ENCODE measurements at places on chromosomes 13 and 19.
A peak's percentile ranks its signal among the peaks of the same experiment; 100 is the strongest.

- no peak for DNase-seq
Measured at GRCh38 chr19:1914826-1915341, 9.7 kb downstream of the ADAT3 start.

GRCh38 chr19:18231775-18232174, 5.5 kb upstream of the PDE4C start:
- DNase-seq, result no peak

DNA sequence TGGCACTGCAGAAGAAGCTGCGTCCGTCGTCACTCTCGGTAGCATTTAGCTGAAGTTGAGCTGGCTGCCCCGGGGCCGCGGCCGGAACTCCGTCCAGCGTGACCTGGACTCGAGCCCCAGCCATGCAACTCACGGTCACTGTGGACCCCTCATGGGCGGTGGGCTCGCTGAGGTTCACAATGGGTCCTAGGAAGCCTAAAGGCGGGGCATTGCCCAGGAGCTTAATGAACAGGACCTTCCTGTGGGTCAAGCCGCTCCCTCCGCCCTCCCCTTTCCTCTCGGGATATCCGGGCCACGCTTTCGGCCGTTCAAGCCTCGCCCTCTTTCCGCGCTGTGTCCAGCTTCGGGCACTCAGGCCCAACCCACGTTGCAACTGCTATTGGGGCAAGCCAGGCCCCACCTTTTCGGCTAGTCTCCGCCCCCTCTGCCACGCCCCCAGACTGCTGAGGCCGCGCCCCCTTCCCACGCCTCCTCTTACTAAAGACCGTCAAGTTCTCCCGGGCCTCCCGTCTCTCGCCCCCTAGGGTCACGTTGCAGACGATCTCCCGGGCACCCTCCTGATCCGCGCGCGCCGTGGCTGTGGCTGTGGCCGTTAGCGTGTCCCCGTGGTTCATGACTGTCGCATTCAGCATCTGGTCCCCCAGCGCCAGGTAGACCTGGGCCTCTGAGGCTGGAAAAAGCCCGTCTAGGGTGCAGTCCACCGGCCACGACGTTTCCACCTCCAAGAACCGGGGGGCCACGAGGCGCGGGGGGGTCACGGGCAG, 1.4 kb upstream of the RAVER1 start:
- peak; percentile 91 for DNase-seq

GRCh38 chr13:77319536-77319935, 7.4 kb downstream of the MYCBP2 start:
- DNase-seq, result no peak

Data from fibroblast of skin of scalp (primary cell).